ENCODE measurements at places on chromosomes 6 and 20.

- no peak for DNase-seq
These were observed 231.8 kb downstream of the SOD2 start for GRCh38 chr6:159461266-159461665.

GRCh38 chr20:3818155-3819151, 1.9 kb upstream of the AP5S1 start:
- no peak for DNase-seq

- no peak for DNase-seq
These were observed at the start of gene CD40 for GRCh38 chr20:46117704-46118467. TSS of gene CD40 (plus strand) at chr20:46118314. CDS start at chr20:46118344, 30 bp downstream.

GRCh38 chr6:132937466-132937906, 123.1 kb downstream of the RPS12 start:
- DNase-seq, result no peak

GRCh38 chr20:23530937-23531567, 37.2 kb downstream of the CST9L start:
- no peak for DNase-seq

GRCh38 chr6:96716221-96716620, 121.1 kb downstream of the GPR63 start:
- DNase-seq, result no peak

GRCh38 chr6:96164802-96165201, 149.0 kb downstream of the FUT9 start:
- no peak for DNase-seq

- no peak for DNase-seq
These were observed 1.4 kb downstream of the NNAT start for GRCh38 chr20:37522260-37523011.

DNA sequence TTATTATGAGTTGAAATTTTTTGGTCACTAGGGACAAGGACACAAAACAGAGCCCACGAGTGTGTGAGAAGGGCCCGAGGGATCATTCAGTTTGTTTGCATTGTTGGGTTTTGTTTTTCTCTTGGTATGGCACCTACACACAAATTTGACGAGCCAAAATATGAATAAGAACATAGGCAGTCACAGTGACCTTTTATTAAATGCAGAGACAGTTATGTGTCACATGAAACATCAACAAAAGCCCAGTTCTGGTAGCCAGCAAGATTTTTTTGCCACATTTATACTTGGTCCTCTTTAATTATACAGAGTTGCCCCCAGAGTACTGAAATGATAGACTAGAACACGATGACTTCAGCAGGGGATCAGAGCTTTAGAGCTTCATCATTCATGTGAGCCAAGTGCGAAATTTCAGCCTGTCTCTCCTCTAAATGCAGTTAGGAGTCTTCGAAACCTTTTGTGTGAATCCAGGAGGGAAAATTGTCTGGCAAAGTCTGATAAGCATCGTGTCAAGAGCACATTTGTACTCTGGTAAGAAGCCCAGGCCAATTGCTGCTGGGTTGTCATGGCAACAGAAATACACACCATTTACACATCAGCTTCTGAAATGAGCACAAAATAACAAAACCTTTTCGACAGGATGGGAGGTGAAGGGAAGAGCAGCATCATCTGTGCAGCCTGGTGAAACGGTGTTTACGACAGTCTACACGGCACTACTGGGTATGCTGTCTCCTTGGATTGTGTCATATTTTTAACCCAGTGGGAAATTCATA, 79.2 kb upstream of the RIPOR2 start:
- DNase-seq, result no peak

DNA sequence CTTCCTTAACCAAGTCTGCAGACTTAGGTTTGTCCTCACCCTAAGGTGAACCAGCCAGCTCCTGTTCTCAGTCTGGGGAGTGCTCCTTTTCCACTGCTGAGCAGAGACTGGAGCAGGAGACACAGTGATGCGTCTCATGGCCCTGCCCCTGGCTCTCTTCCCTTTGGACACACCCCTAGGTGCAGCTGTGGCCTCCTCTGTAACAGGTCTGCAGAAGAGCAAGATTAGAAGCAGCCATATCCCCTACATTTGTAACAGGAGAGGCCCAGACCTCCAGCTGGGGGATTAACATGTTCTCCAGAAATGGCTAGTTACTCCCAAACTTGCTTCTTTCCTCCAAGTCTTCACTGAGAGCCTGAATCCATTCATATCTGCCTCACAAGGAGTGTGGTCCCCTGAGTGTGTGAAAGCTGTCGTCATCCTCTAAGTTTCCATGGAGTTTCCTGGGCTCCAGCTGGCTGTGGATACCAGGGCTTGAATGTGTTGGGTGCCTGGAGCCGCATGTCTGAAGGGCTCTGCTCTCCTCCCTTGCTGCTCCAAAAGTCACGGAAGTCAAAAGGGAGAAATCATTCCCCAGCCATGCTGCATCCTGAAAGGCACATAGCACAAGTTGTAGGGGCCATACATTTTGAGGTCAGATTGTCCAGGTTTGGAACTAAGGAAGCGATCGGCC, 57.7 kb downstream of the PPP1R14C start:
- DNase-seq, result no peak

DNA sequence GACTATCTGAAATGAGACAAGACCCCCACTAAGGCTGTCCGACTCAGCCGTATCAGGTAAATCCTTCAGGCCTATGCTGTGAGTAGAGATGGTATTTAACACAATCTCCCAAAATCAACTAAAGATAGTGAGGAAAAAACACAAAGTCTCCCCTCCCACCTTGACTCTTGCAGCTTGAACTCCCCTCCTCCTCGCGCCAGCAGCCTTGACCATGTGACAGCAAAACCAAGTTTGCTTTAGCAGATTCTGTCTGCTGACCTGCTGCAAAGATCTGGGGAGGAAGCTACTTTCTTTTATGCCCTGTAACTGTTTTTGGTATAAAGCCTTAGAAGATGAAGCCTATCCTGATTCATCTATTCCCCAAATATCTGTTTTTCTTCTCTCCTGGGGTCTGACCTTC, 509.5 kb downstream of the CDH26 start:
- DNase-seq, result no peak

- DNase-seq, result peak; percentile 57
These were observed at the start of gene FAM210B for GRCh38 chr20:56358600-56359211. TSS of gene FAM210B (plus strand) at chr20:56358974. CDS start at chr20:56359006, 32 bp downstream.

DNA sequence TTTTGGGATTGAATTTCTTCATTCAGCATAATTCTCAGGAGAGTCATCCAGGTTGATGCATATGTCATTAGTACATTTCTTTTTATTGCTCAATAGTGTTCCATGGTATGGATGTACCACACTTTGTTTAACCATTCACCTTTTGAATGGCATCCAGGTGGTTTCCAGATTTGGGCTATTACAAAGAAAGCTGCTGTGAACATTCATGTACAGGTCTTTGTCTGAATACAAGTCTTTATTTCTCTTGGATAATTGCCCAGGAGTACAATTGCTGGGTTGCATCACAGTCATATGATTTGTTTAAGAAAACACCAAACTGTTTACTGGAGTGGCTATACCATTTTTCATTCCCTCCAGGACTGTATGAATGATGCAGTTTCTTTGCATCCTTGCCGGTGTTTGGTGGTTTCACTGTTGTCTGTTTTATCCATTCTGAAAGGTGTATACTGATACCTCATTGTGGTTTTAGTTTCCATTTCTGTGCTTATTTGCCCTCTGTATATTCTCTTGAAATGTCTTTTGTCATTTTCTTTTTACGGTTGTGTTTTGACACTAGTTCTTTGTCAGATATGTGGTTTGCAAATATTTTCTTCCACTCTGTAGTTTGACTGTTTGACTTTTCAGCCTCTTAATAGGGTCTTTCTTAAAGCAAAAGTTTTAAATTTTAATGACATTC, 8.8 kb downstream of the CDKAL1 start:
- no peak for DNase-seq

DNA sequence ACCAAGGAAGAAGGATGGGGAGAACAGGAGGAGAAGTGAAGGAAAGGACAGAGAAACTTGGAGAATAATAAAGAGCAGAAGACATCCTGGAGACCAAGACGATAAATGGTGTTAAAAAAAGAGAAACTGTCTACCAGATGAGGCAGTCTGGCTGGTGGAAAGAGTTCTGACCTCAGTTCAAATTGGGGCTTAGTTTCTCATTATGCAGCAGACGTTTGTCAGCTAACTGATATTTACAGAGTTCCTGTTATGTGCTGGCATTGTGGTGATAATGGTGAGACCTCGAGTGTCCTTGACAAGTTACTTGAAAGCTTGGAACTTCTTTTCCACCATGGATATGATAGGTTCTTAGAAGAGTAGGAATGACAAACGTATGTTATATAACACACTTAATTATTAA, 142.7 kb downstream of the LRRC1 start:
- no peak for DNase-seq

DNA sequence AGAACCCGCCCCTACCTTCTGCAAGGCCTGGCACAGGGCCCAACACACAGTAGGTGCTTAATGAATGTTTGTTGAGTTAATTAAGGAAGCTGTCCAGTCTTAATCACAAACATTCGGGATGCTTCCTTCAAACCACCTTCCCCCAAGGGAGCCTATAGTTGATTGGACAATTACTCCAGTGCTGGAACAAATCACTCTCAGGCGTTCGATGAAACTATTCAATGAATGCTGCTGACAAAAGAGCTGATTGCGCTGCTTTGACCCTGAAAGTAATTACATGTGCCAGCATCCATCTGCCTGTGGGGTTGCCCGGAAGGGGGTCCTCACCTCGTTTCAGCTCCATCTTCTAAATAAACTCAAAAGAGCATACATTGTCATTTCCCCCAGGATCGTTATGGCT, 112.0 kb upstream of the SRSF6 start:
- no peak for DNase-seq

DNA sequence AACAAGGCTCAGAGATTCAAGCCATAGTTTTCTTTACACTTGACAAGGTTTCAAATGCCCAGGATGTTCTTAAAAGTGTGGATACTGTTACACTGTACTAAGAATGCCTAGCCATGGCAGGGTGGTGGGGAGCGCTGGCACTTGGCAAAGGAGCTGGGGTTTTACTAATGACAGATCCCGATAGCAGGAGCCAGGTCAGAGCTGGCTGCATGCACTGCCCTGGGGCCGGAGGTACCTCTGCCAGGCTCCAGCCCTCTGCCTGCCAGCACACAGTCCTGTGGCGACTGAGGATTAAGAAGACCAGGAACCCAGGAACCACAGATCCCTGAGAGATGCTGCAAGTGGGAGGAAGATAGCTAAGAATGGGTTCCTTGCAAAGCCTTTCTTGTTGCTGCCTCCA, 260.3 kb downstream of the ALDH8A1 start:
- no peak for DNase-seq

DNA sequence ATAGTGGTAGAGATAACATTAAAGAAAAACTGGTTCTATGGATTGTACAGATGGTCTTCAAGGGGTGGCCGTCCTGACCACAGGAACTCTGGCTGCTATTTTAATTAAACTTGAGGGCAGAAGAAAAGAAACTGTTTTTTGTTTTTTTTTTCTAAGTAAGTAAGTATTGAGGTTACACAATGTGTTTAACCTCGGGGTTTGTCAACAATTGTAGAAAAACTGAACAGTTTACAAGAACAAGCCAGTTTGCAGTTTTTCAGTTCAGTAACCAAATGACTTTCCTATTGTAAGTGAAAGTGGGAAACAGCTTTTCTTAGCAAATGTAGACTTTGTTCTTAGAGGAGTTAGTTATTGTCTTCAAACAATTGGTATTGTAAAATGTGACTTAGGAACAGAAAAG, 77.0 kb downstream of the PLCB1 start:
- DNase-seq, result no peak

GRCh38 chr20:60667641-60668040, 584.4 kb upstream of the CDH4 start:
- no peak for DNase-seq

- no peak for DNase-seq
These were observed 51.6 kb upstream of the PMEPA1 start for GRCh38 chr20:57761413-57761734.

DNA sequence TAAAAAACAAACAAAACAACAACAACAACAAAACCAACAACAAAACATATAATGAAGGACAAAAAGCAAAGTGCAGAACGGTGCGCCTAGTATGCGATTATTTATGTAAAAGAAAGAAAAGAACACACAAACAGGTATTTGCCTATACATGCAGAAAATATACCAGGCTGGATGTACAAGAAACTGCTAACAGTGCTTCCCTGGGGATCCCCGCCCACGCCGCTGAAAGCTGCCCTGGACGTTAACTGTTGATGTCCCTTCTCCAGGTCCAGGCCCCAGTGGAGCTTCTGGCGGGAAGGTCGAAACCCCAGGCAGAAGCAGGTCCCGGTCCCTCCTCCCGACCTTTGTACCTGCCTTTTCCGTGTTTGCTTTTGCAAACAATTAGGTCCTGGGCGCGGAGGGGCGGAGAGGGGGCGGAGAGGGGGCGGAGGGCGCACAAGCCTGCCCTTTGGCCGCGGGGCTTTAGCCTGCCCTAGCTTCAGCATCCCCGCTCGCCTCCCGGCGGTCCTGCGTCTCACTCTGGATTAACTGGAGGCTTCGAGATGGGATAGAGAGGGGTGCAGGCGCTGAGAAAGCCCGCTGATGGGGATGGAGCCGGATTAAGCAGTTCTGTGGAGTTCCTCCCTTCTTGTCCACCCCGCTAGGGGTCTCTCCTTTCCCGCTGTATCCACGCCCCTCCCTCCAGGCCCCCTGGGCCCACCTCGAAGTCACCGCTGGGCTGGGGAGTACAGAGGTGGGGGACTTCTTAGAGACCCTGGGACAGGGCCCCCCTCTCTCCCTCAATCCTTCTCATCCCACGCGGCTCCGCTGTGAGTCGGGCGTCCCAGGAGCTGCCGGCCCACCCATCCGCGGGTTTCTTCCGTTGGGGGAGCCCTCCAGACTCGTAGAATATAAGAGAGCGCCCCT, 8.2 kb upstream of the AHCY start:
- DNase-seq, result no peak

DNA sequence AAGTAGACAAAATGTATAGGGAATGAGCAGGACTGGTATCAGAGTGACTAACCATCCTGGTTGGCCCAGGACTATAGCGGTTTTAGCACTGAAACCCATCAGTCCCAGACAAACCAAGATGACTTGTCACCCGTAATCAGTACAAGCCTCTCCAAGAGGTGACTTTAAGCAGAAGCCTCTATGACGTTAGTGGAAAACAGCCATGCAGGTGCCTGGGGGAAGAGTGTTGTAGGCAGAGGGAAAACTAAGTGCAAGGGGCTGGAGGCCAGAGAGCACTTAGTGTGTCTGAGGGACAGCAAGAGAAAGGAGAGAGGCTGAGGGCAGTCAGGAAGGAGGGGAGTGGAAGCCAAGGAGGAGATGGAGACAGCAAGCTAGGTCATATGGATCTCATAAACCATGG, 2.1 kb downstream of the SGK2 start:
- no peak for DNase-seq

- no peak for DNase-seq
These were observed 35.3 kb upstream of the PTGIS start for GRCh38 chr20:49603209-49603627.

- DNase-seq, result no peak
These were observed 11.1 kb upstream of the LYRM2 start for GRCh38 chr6:89649682-89650081.

DNA sequence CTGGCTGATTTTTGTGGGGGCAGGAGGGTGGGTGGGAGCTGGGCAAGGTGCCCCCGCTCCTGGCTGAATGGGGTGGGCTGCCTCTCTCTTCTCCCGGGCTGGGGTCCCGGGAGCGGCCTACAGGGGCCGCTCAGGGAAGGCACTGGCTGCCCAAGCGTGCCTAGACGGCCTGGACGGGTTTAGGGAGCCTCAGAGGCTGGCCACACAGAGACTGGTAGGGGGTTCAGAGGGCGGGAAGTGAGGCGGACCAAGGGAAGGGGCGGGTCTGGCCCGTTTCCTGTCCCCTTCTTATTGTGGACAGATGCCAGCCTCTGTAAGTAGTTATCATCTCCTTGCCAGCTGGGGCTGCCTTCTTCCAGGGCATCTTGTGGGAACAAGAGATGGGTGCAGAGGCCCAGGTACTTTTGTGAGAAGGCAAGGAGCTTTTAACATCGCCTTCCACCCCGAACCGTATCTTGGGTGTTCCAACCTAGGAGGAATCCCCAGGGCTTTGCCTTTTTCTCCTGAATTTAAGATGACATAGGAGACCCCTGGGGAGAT, 437 bp downstream of the CD40 start:
- no peak for DNase-seq

Measured in right renal cortex interstitium (tissue), 3 donors.